ENCODE measurements at places on chromosomes 5 and 9. TPM values are rescaled to one million over a fixed set of nuclear protein-coding genes. Genes with fewer than 3 reads are reported as not detected.

DNA sequence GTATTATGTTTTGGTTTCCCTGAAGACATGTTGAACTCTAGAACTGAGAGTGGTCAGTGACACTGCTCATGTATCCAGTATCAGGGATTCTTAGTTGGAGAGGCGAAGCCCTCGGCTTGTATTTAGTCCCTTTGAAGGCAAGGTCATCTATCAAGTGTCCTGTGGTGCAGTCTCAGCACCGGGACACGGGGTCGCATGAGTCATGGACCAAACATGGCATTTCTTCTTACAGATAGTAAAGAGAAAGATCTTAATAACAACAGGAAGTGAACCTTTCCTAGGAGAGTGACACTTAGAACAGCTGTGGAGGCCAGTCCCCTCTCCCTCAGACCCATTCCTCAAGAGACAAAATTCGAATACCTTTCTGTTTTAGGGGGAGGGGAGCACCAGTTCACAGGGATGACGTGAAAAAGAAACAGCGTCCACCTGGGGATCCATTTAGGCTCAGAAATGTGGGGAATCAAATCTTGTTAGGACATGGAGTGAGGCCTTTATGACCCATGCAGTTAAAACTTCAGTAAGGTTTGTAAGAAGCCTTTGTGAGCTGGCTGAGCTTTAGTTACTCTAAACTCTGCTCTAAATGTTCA is 86.5 kb downstream of the ADGRV1 start:
- no peaks in the 10 kb centered on the region for H3K27me3 ChIP-seq
- no peaks in the 10 kb centered on the region for H3K36me3 ChIP-seq
- H3K27ac ChIP-seq = no peak overlapping the region
- no peak overlapping the region for H3K4me3 ChIP-seq
- no peaks in the 10 kb centered on the region for H3K4me1 ChIP-seq

CDC23 gene
- total RNA-seq = 42.4 TPM

GRCh38 chr9:106916466-106917235 is 53.7 kb downstream of the ZNF462 start:
- no peaks in the 10 kb centered on the region for H3K36me3 ChIP-seq
- H3K27ac ChIP-seq = peak overlapping the region; percentile 59
- H3K4me1 ChIP-seq = peaks cover 31% of the 10 kb centered on the region
- peak; percentile 95 for DNase-seq
- no peaks in the 10 kb centered on the region for H3K27me3 ChIP-seq

DNA sequence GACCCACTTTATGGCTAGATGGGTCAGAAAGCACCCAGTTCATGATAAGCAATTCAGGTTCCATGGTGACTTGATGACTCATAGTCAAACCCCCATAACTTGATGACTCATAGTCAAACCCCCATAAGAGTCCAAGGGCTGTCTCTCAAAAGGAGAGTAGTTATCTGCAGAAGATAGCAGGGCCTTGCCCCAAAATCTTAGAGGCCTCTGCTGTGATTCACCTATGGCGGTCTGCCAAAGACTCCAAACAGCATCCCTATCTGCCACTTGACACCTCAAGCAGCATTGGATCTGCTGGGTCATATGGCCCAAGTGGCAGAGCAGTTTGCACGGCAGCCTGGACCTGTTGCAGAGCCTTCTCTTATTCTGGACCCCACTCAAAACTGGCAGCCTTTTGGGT is 395.2 kb upstream of the KIF2A start:
- 0 out of 2 replicates have a peak, but pooled peaks cover 10% of the 10 kb centered on the region for H3K27me3 ChIP-seq
- no peak overlapping the region for H3K27ac ChIP-seq
- H3K4me3 ChIP-seq = no peak overlapping the region

PDE6A gene
- 0.50 TPM for total RNA-seq

DNA sequence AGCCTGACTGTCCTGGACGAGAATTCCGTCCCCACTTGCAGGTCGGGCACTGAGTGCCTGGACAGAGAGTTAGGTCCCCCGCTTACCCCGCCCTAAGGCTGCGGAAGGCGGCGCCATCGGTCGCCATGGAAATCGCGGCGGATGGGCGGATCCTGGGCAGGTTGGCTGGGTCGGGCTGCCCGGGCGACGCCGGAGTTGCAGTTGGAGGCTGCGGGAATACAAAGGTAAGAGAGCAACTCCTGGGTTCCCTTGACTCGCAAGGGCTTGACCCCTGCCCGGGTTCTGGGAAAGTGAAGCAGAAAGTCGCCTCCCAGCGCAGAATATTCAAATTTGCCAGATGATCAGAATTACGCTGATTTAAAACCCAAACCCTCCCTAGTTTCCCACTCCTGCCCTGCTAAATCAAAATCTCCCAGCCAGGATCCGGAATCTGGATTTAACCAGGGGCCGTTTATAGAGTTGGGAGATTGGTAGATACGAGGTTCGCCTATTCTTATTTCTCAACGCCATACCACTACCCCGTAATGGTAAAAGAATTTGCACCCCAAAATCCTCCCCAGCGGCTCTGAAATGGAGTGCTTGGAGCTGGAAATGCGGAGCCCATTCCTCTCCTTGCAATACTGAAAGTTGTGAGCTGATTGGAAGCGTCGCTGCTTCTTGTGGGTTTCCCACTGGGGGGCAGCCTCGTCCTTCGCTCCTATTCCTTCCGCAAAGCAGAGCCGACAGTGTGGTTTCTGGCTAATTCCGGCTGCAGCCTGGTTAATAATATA is 156.4 kb upstream of the RASEF start:
- H3K4me1 ChIP-seq = peaks cover 25% of the 10 kb centered on the region
- H3K4me3 ChIP-seq = peak overlapping the region; percentile 61
- no peak overlapping the region for H3K27ac ChIP-seq
- no peaks in the 10 kb centered on the region for H3K27me3 ChIP-seq

DNA sequence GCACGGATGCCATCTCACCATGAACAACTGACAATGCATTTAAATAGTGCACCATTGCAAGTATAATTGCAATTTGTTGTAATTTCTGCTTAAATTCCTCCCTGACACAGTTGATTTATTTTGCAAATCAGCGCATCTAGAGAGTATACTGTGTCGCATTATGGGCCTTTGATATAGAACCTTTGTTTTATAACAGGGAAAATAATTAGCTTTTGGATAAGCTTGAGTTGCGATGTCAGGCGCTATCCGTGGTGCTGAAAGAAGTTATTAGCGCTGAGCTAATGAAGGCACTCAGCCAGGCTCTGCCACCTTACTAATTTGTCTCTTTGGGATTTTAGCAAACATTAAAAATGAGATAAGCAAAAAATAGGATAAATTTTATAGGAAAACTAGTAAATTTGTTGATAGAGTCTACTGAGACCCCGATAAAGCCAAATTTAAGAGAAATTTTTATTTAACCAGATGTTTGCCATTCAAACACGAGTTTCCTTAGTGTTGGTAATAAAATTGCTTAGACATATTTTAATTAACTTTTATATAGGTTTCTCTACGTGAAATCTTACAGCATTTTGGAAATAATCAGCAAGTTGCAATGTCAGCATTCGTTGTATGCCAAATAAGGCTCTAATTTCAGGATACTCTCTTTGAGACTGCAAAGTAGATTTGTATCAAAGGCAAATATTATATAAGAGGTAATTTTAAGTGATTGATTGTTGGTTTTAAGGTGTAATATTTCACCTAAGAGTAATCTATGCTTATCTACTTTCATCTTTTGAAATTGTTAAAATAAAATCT is 355.5 kb downstream of the TLR4 start:
- no peaks in the 10 kb centered on the region for H3K27me3 ChIP-seq
- H3K27ac ChIP-seq = no peak overlapping the region
- no peak overlapping the region for H3K4me3 ChIP-seq
- no peaks in the 10 kb centered on the region for H3K36me3 ChIP-seq
- no peaks in the 10 kb centered on the region for H3K4me1 ChIP-seq

GRCh38 chr9:23171479-23171878 is 654.6 kb downstream of the ELAVL2 start:
- H3K27me3 ChIP-seq = no peaks in the 10 kb centered on the region
- no peaks in the 10 kb centered on the region for H3K4me1 ChIP-seq
- DNase-seq = no peak
- no peaks in the 10 kb centered on the region for H3K36me3 ChIP-seq

DNA sequence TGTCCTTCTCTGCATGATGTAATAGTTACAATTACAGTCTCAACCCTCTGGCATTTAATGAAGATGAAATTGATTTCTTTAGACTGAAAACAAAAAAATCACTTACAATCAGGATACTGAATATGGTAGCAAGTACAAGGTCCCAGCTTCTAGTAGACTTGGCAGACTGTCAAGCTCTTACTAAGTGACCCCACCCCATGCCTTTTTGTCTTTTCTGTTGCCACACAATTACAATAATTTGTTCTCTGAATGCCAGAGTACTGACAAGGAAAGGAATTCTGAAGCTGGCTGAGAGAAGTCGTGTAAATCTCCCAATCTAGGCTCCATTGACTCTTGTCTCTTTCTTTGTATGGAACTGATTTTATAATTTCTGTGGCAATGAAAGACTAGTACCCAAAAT is 154.2 kb downstream of the TMC1 start:
- H3K4me3 ChIP-seq = no peak overlapping the region
- H3K4me1 ChIP-seq = peaks cover 5% of the 10 kb centered on the region
- H3K27ac ChIP-seq = no peak overlapping the region
- peak; percentile 43 for DNase-seq
- H3K36me3 ChIP-seq = no peaks in the 10 kb centered on the region

DNA sequence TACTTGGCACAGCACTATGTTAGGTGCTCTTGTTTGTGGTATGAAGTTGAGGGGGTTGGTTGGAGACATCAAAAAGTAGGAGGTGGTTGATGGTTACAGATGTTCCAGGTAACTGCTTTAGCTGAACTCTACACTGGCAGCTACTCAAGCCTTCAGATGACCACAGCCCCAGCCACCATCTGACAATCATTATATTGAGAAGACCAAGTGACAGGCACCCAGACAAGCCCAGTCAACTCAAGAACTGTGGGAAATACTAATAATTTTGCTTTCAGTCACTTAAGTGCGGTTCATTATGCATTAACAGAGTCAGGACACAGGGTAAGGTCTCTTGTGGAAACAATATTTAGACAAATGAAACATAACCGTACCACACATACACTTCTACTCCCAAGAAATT is 38.9 kb upstream of the SLIT3 start:
- DNase-seq = no peak
- H3K27me3 ChIP-seq = no peaks in the 10 kb centered on the region

NUTM2F gene
- total RNA-seq = 0.15 TPM

DNA sequence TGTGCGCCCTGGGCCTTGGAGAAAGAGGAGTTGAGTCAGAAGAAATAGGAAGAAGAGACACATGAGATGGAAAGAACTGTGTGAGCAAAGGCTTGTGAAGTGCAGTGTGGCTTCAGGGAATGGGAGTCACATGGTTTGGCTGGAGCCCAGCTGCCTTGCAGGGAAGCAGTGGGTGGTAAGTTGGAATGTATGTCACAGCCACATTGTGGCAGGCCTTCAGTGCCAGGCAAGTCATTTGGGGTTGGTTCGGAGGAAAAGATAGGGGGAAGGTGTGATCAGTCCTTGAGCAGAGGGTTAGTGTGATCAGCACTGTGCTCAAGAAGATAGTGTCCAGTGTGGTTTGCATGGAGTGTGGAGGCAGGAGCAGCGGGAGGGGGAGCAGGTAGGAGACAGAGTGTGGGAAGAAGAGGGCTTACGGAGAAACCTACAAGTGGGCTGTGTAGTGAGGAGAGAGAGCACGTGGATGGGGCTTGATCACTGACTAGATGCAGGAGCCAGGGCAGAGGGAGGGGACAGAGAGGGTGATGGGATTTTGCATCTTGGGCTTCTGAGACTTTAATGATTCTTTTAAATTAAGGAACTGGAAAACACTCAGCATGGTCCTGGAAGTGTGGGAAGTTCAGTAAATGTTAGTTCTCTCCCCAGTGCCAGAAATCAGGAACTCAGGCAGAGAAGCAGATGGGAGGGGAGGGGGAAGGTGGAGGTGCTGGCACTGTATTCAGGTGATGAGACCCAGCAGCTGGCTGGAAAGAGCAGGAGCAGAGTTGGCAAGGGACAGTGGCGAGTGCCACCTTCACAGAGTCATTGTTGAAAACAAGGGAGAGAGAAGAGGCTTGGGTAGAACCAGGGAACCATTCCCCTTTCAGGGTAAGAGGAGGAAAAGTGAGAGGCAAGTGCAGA is 46.6 kb downstream of the ARHGAP26 start:
- peaks cover 64% of the 10 kb centered on the region for H3K4me1 ChIP-seq
- H3K27ac ChIP-seq = no peak overlapping the region
- H3K36me3 ChIP-seq = no peaks in the 10 kb centered on the region
- peak; percentile 45 for DNase-seq
- H3K4me3 ChIP-seq = no peak overlapping the region
- no peaks in the 10 kb centered on the region for H3K27me3 ChIP-seq

DNA sequence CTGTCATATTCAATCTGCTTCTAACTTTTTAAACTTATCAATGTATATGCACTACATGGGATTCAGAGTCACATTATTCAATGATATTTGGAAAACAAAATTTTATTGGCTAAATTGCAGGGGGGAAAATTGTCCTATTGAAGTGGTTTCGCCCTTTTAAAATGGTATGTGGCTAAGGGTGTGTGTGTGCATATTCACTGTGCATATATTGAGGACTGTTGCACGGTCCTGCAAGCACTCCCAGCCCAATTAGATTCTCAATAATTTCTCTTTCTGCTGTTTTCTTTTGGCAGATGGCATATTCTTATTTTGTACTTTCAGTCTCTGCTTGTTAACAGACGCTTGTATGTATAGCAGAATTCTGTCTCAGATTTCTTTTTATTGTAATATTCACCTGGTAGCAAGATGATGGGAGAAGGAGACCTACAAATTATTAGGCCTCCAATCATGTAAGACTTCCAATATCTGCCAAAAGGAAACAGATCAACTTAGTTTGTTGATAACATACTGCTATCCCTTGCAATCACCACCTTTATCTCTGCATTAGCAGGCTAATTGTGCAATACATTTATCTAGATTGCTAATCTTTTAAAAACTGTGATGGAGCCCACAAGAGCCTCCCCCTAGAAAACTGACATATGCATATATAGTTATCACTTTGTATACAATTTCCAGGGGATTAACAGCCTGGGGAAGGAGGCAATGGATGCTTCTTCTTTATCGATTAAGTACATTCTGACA is 411.5 kb downstream of the PLK2 start:
- H3K36me3 ChIP-seq = peaks cover 4% of the 10 kb centered on the region
- no peaks in the 10 kb centered on the region for H3K27me3 ChIP-seq
- peaks cover 3% of the 10 kb centered on the region for H3K4me1 ChIP-seq
- no peak for DNase-seq

PAX5 gene
- total RNA-seq = not detected

PRRC1 gene
- 43.7 TPM for total RNA-seq

GRCh38 chr5:151240924-151241635 is 11.9 kb upstream of the GM2A start:
- H3K36me3 ChIP-seq = no peaks in the 10 kb centered on the region
- peaks cover 8% of the 10 kb centered on the region for H3K4me1 ChIP-seq
- no peak overlapping the region for H3K4me3 ChIP-seq
- no peaks in the 10 kb centered on the region for H3K27me3 ChIP-seq
- H3K27ac ChIP-seq = no peak overlapping the region
- peak; percentile 64 for DNase-seq

LTC4S gene
- 9.7 TPM for total RNA-seq

CKMT2 gene
- total RNA-seq = not detected

DNA sequence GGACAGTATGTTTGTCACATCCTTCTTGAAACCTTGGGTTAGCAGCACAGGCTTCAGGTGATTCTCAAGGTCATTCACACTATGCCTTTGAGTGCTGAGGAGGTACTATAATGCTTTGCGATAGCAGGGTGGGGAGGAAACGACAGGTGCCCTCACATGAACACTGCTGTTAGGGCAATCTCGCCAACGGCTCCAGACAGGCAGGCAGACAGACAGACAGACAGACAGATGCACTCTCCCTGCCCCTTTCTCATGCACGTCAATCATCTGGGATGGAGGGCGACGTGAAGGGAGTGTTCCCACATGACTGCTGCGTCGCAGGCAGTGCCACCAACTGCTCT is 82.9 kb downstream of the RAPGEF1 start:
- no peak overlapping the region for H3K4me3 ChIP-seq
- no peaks in the 10 kb centered on the region for H3K36me3 ChIP-seq
- no peaks in the 10 kb centered on the region for H3K27me3 ChIP-seq

- no peak for DNase-seq
- H3K36me3 ChIP-seq = no peaks in the 10 kb centered on the region
- H3K4me1 ChIP-seq = no peaks in the 10 kb centered on the region
- no peak overlapping the region for H3K27ac ChIP-seq
- H3K4me3 ChIP-seq = no peak overlapping the region
Observed at GRCh38 chr5:8843771-8844170, 702.1 kb downstream of the SEMA5A start.
